ENCODE measurements at places on chromosomes 11 and 22.

- no peak for DNase-seq
Measured at GRCh38 chr11:126660761-126661425, 305.4 kb downstream of the ST3GAL4 start.

GRCh38 chr11:121141066-121141465, 40.0 kb downstream of the TECTA start:
- no peak for DNase-seq

GRCh38 chr22:39718921-39719475, 148.4 kb downstream of the CACNA1I start:
- DNase-seq = no peak

- no peak for DNase-seq
Measured at GRCh38 chr11:44859528-44859925, 91.2 kb downstream of the TP53I11 start.

All from HTR-8/SVneo (cell line).